NCI-H69 (cell line): ENCODE measurements at places on chromosomes 4 and X.

GRCh38 chr4:146283758-146284651 is 69.7 kb downstream of the REELD1 start:
- DNase-seq = no peak

- no peak for DNase-seq
Measured at GRCh38 chr4:6840062-6840976, 57.8 kb downstream of the KIAA0232 start.

GRCh38 chrX:78024349-78025059 is 55.1 kb upstream of the PGAM4 start:
- DNase-seq = peak; percentile 30

DNA sequence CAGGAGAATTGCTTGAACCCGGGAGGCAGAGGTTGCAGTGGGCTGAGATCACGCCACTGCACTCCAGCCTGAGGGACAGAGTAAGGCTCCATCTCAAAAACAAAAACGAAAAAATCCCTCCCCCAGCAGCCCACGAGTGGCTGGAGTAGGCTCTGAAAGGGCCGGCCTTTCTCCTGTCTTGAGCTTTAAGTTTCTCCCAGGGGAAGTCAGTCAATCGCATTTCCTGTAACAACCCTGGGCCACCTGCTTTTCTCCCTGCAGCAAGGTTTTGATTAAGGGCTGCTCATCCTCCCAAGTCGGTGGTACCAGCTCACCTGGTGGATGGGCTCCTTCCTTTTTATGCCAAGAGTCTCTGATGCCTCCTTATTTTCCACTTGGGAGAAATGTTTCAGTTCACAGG is 2.0 kb upstream of the NYX start:
- DNase-seq = no peak

- no peak for DNase-seq
Measured at GRCh38 chr4:156962528-156962974, 9.0 kb downstream of the PDGFC start.

GRCh38 chr4:15042529-15043167 is 40.4 kb downstream of the CPEB2 start:
- no peak for DNase-seq

DNA sequence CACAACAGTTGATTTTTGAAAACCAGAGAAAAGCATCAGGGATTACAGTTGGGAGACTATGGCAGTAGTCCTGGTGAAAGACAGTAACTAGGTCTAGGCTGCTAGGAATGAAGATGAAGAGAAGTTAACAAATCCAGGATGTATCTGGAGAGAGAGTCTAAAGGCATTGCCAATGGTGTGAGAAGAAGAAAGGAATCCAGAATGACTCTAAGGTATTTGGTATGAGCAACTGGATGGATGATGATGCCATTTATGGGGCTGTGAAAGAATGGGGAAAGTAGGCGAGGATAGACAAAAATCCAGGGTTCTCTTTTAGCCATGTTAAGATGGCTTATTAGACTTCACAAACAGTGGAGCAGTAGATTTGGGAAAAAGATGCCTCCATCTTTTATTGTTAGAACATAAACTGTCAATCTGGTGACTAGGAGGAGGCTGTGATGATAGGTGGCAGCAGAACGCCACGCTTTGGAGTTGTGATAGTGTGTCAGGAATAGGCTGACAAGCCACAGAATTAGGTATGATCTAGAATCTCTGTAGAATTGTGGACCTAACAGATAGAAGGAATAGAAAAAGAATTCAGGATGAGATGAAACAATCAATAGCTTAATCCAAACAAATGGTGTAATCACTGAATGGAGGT is 27.3 kb upstream of the JADE1 start:
- peak; percentile 9 for DNase-seq

DNA sequence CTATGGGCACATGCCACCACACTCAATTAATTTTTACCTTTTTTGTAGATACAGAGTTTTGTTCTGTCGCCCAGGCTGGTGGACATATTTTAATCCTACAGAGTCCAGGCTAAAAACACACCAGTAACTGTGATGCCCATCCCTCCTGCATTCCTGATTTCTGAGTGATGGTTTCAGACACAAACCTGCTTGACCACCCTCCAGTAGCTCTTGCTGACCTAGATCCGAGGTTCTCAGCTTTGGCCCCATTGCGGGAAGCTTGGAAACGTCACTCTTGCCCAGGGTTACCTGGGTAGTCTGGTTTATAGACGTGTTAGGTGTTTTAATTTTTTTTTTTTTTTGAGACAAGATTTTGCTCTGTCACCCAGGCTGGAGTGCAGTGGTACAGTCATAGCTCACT is 7.5 kb downstream of the CD99 start:
- no peak for DNase-seq

DNA sequence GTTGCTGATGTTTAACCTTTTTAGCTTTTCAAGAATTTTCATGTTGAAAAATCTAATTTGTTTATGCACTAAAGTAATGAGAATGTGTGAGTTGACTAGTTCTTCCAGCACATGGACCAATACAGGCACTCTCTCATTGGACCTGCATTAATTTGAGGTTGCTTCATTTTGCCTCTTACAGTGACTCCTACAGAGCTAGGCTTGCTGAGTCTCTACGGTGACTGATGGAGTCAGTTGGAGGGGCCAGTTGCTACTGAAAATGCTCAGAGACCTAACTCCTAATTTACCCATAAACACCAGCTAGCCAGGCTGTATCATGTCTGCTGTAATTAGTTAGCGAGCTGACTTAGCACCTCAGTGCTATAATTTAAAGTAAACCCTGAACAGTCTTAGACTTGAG is 10.9 kb downstream of the MTHFD2L start:
- no peak for DNase-seq

- peak; percentile 65 for DNase-seq
Measured at GRCh38 chr4:6674500-6675149, 19.1 kb upstream of the S100P start.

DNA sequence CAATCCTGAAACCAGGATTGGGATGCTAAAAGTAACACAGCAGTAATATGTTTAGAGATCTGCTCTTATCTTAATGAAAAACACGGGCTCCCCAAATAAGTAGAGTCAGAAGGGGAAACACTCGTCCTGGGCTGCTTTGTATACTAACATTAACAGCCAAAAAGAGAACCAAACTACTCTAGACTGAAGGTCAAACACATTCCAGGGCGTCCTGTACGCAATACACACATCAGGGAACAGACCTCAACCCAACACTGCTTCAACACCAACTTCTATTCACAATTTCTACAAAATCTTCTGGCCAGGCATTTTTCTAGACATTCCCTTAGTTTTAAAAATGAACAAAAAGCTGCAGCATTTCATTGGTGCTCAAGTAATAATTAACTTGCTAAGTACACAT is 21.4 kb downstream of the FAT1 start:
- no peak for DNase-seq

DNA sequence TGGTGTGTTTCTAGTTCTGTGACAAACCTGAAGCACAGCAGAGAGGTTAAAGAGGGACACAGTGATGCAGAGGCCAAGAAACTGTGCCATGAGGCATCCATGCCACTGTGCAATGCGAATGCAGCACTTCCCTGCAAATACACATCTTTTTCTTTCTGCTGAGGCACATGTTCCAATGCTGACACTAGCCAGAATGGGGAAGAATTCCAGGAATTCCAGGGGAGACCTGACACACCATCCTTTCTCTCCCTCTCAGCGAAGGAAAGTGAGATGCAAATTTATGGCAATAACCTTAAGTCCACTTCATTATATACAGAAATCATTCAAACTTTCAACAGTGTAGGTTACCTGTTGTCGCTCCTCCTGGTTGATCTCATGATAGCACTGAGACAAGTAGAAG is 204.8 kb downstream of the LDB2 start:
- no peak for DNase-seq

- peak; percentile 70 for DNase-seq
Measured at GRCh38 chr4:113673450-113673849, 88.1 kb downstream of the CAMK2D start.

- no peak for DNase-seq
Measured at GRCh38 chr4:126705266-126705665, 927.5 kb upstream of the INTU start.

GRCh38 chr4:972651-973424 is 531 bp downstream of the DGKQ start:
- no peak for DNase-seq

- no peak for DNase-seq
Measured at GRCh38 chr4:169745291-169745690, 12.5 kb downstream of the HPF1 start.

GRCh38 chr4:184280591-184281071 is 63.0 kb upstream of the ENPP6 start:
- no peak for DNase-seq

DNA sequence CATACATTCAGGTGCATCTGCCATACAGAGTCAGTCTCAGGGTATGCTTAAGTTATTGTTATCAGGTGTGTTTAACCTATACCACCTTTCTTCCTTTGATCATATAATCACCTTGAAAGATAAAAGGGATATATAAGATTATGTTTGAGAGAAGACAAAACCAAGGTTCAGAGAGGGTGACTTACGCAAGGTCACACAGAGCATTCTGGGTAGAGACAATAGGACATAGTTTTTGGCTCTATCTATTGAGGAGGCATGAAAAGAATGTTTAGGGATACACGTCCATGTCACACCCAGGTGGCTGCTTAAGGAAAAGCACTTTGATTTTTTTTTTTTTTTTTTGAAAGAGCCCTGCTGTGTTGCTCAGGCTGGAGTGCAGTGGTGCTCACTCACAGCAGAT is 327.1 kb upstream of the RPS6KA3 start:
- DNase-seq = no peak

- DNase-seq = no peak
Measured at GRCh38 chrX:72478853-72479252, 93.8 kb downstream of the HDAC8 start.

- no peak for DNase-seq
Measured at GRCh38 chr4:5809216-5809776, 83.6 kb downstream of the CRMP1 start.

DNA sequence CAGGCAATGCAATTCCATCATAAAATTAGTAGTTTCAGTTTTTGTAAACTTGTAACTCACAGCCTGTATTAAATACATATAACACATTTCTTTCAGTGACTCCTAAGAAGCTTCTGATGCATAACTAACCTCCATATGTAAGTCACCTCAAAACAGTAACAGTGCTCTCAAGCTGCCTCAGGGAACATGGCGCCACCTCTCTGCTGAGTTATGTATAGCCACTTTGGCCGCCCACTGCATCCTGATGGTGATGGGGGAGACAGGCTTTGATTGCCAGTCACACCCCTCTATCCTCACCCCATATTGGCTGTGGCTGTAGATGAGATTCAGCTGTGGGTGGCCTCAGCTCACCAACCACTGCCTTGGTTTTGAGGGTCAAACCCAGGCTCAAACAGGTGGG is 54.3 kb downstream of the LRBA start:
- DNase-seq = peak; percentile 41

- DNase-seq = peak; percentile 12
Measured at GRCh38 chr4:90245837-90246236, 118.6 kb downstream of the CCSER1 start.

GRCh38 chrX:11309220-11309619 is 16.0 kb downstream of the AMELX start:
- DNase-seq = no peak

DNA sequence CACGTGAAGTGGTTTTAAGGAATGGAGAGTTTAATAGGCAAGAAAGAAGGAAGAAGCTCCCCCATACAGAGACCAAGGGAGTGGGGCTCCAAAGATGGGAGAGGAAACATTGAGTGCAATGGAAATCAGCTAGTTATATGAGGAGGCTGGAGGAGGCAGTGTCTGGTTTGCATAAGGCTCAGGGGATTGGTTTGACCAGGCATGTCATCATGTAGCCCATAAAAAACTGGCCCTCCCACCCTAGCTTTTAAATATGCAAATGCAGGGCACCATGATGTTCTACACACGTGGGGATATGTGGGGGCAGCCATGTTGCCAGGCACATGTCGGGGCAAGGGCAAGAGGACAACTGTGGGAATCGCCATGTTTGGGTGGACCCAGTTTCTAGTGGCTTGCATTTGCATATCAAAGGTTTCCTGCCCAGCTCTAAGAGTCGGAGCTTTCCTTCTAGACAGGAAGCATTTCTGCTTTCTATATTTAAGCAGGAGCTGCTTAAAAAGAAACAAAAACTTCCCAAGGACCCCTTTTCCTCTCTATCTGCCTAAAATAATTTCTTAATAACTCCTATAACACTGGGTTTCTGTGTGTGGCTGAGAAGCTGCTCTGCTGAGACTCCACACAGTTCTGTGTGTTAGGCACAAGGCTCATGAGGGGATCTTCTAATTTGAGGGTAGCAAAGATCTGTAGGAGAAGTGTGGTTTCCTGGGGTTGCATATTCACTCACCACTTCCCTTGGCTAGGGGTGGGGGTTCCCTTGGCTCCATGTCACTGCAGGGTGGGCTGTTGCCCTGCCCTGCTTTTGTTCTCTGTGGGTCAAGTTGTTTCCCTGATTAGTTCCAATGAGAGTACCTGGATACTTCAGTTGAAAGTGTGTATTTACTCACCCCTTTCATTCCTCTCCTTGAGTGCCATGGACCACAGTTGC is 113.5 kb downstream of the VSIG4 start:
- no peak for DNase-seq

GRCh38 chrX:23883737-23884354 is 23.9 kb downstream of the APOO start:
- DNase-seq = peak; percentile 55

- DNase-seq = peak; percentile 0
Measured at GRCh38 chr4:115871596-115871995, 758.2 kb upstream of the NDST4 start.

DNA sequence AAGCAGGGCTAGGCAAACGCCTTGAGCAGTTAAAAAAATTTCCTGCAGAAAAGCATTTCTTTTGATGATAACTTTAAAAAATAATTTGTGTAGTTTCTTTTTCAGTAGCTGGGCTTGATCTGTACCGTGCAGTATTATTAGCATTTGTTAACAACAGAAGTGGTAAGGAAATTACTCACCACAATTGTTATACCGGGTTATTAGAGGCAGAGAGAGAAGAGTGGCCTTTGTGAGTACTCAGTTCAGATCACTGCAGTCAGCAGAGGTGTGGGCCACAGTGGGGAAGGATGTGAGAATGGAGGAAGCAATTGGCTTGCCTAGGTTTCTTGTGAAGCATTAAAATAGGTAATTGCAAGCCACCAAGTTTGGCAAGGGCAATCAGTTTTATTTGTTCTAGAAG is 14.3 kb upstream of the IL21 start:
- DNase-seq = no peak

DNA sequence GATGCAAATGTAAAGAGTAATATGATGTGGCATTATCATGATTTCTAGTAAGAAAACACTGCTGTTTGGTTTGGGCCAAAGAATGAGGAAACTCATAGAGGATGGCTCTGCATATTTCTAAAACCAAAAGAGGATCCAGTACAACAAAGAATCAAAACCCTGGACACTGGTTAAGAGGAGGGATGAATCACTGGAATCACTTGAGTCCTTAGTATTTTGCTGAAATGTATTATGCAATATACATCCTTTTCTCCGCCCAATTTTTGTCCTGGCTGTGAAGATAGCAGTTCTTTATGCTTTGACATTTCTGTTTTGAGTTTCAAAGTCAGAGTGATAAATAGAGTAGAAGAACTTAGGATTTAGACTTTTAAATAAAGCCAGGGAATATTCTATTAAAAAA is 345.9 kb downstream of the PACRGL start:
- no peak for DNase-seq

- no peak for DNase-seq
Measured at GRCh38 chrX:44937606-44938005, 64.6 kb downstream of the KDM6A start.

GRCh38 chr4:143559757-143560147 is 46.2 kb downstream of the SMARCA5 start:
- DNase-seq = peak; percentile 33
